ENCODE measurements at places on chromosomes 7 and 10.

GRCh38 chr10:70430493-70431445, 10.7 kb downstream of the NODAL start:
- no peak for DNase-seq

GRCh38 chr10:48804740-48805182, 120.1 kb downstream of the WDFY4 start:
- no peak for DNase-seq

GRCh38 chr7:44439926-44440325, 50.5 kb downstream of the NUDCD3 start:
- DNase-seq, result no peak

GRCh38 chr10:7480742-7481367, 70.0 kb upstream of the SFMBT2 start:
- DNase-seq, result no peak

DNA sequence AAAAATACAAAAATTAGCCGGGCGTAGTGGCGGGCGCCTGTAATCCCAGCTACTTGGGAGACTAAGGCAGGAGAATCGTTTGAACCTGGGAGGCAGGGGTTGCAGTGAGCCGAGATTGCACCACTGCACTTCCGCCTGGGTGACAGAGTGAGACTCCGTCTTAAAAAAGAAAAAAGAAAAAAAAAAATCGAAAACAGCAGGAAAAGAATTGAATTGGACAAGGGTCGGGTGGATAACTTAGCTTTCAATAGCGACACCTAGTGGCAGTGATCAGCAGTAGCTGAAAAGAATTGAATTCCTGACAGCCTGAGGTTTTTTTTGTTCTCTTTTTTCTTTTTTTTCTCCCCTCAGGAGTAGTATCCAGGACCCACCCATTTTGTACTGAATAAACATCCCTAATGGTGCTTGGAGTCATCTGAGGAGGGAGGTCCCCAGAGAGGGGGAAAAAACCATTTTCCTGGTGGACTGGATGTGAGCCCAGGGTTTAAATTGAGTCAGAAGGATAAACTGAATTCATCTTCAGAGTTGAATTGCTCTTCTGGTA, 55.1 kb downstream of the CYCS start:
- no peak for DNase-seq

DNA sequence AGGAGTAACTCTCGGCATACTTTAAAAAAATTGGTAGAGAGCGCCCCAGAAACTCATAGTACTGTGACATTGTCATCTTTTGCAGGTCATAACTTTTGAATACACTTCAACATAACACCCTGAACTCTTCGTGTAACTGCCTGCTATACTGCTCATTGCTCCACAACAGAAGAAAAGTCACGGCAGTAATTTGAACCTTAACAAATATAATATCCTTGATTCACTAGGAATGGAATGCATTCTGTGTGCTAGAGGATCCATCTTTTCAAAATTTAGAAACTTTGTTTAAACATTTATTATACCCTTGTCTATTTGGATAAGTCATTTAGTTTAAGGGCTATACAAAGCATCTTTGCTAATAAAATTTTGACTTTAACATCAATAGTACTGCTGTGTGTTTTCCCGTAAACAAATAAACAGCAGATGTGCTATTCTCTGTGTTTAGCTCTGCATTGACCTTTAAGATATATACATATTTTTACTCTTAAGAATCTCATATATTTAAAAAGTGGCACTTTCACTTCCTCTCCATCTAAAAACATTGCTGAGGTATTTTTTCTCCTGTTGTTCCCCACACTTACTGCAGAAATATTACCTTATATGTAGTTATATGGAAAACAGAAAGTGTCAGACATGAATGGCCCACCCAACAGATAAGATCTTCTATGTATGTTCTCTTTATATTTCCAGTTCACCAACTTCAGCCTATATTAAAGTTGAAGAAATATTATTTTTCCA, 217.6 kb upstream of the TMEM229A start:
- no peak for DNase-seq

DNA sequence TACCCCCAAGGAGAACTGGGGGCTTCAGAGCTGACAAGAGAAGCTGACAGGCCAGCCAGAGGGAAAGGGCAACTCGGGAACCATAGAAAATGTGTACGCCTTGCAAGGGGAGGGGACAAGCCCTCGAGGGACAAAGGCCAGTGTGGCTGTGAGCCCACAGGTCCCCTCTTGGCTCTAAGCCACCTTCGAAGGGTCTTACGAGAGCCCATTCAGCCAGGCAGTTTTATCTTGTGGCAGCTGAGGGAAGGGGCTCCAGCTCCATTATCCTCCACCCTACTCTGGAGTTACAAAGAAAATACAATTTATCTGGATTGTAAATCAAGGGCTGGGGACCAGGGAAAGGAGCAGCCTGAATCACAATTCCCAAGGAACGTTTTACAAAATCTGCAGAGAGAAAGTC, 159.5 kb upstream of the ZMIZ1 start:
- no peak for DNase-seq

GRCh38 chr7:26349005-26349915, 57.6 kb downstream of the SNX10 start:
- no peak for DNase-seq

DNA sequence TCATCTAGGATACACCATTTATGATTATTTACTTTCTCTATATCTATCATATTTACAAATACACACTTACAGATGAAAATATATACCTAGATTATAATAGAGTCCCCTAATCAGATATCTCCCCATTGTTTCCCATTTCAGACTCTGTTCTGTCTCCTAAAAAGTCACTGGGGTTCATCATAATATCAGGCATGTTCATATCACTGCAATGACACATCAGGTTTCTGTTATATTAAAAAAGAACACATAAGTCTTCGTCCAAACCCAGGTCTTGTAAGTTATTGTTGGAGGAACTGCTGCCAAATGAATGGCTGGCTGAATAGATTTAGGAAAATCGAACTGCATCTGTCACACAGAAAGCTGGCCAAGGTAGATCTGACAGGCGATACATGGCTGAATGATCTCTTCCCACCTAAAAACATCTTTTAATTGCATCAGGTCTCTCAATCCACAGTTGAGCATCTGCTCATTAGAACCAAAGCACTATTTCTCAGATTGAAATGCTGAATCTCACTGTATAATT, 178.7 kb downstream of the CACNA2D1 start:
- DNase-seq, result no peak

GRCh38 chr7:155848691-155849669, 36.7 kb upstream of the SHH start:
- no peak for DNase-seq

- DNase-seq, result no peak
These were observed 152.1 kb downstream of the LHFPL3 start for GRCh38 chr7:104480529-104480928.

DNA sequence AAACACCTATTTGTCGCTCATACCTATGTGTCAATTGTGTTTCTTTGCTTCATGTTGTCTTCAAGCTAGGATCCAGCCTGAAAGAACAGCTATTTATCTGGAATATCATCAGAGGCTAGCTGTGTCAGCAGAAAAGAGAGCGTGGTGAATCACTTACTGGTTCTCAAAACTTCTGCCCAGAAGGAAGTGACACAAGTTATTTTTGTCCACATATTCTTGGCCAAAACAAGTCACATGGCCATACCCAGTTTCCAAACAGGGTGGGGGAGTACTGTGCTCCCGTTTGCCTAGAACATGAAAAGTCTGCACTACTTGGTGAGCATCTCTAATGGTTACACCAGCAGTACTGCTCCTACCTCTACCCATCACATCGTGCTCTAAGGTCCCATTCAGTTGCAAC, 160.9 kb upstream of the CSTF2T start:
- DNase-seq, result no peak

GRCh38 chr7:64999165-65000004, 7.1 kb downstream of the ERV3-1 start:
- DNase-seq, result no peak

GRCh38 chr10:58641095-58641531, 128.4 kb downstream of the BICC1 start:
- DNase-seq, result no peak

- DNase-seq, result no peak
These were observed 48.3 kb downstream of the CSTF2T start for GRCh38 chr10:51651063-51651462.

- DNase-seq, result no peak
These were observed 189.7 kb downstream of the TCF7L2 start for GRCh38 chr10:113139699-113140098.

All from activated naive CD4-positive, alpha-beta T cell (primary cell).